Frontal cortex (tissue), 4 donors: ENCODE measurements at places on chromosomes 4 and X. TPM values are rescaled to one million over a fixed set of nuclear protein-coding genes. Genes with fewer than 3 reads are reported as not detected.

GRCh38 chr4:39933671-39934590 lies 43.8 kb downstream of the PDS5A start:
- DNase-seq = no peak

GRCh38 chr4:69490271-69490670 lies 5.4 kb downstream of the UGT2B4 start:
- no peak for DNase-seq

DNA sequence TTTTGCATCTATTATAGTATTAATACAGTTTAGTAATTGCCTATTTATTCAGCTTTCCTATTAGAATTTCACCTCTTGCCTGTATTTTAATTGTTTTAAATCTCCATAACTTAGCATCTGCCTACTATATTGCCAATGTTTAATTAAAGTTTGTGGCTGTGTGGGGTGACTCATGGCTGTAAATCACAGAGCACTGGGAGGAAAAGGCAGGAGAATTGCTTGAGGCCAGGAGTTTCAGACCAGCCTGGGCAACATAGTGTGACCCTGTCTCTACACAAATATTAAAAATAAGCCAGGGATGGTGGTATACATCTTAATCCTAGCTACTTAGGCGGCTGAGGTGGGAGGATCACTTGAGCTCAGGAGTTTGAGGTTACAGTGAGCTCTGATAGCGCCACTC lies 14.5 kb upstream of the CCSER1 start:
- DNase-seq = no peak

GRCh38 chr4:103074744-103075434 lies 1.7 kb downstream of the SLC9B2 start:
- DNase-seq = no peak

- no peak for DNase-seq
Observed at GRCh38 chrX:24610516-24610915, 36.6 kb downstream of the PCYT1B start.

- no peak for DNase-seq
Observed at GRCh38 chrX:106702636-106703035, 23.9 kb upstream of the RNF128 start.

The DUX4 gene
- total RNA-seq = not detected
